ENCODE measurements at places on chromosomes 5 and 9.

DNA sequence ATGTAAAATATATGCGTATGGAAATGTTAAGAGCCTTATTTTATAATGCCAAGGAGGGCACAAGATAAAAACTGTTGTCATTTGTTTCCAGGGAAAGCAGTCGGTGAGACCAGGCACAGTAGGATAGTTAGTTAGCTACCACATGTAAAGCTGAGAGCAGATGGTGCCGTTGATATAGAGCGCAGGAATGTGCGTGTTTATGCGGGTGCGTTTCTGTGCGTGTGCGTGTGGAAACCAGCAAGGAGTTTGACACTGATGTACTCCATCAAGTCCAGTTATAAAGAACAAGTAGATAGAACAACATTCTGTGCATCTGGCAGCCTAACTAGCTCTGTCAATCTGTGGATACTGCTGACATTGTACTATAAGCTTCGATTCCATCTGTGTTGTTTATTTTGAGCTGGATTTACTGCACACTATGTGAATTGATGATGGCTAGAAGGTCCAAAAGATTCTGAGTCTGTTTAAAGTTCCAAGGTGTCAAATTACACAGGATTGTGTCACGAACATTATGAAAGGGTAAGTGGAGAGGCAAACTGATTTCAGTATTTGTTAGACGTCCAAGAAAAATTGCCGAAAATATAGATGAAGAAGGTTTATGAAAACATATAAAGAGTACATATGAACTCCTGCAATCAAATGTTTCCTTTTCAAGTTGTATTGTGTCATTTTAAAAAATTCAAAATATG is 494.9 kb upstream of the MEF2C start:
- DNase-seq, result no peak

DNA sequence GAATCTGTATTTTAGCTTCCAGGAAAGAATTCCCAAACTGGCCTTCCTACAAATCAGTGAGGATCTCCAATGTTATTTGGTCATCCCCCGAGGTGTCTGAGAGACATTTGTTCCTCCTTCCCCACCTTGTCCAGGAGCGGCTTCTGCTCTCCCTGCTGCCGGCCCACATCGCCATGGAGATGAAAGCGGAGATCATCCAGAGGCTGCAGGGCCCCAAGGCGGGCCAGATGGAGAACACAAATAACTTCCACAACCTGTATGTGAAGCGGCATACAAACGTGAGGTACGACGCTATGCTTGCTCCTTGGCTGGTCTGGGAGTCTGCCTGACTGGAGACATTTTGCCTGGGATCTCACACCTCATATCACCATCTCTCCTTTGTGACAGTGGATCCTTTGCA is 160.4 kb downstream of the CFAP90 start:
- DNase-seq, result no peak

GRCh38 chr9:98006127-98006796 is 23.1 kb downstream of the ANP32B start:
- DNase-seq, result no peak

- DNase-seq, result peak; percentile 67
Observed at GRCh38 chr5:56681346-56681745, 134.0 kb upstream of the MAP3K1 start.

DNA sequence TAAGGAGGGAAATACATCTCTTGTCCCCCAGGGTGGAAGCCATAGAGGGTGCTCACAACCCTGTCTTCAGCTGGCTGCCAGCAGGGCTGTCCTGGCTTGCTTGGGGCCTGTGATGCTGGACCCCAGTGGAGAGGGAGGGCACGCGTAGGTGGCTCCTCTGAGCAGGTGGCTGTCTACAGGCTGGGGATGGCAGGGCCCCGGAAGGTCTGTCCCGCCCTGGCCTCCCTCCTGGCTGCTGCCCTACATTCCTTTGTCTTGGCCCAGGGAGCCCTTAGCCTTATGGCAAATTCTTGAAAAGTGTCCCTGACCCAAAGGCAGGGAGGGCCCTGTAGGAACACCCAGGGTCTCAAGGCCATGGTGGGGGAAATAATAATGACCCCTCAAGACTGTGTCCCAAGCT is 224.4 kb downstream of the HSPA4 start:
- no peak for DNase-seq

DNA sequence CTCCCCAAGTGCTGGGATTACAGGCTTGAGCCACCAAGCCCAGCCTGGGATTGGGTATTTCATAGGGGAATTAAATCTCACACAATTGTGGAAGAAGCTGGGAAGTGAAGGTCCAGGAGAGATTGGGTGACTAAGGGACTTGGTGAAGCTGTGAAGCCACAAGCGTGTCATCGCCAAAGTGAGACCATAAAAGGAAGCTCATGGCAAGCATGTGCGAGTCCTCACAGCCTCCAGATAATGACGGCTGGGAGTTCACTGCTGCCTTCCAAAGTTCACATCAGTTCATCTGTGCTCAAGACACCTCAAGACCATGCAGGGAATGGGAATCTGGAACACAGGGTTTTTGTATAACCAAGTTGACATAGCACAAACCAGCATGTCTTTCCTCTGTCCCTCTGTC is 210.6 kb downstream of the MARCHF11 start:
- peak; percentile 12 for DNase-seq

DNA sequence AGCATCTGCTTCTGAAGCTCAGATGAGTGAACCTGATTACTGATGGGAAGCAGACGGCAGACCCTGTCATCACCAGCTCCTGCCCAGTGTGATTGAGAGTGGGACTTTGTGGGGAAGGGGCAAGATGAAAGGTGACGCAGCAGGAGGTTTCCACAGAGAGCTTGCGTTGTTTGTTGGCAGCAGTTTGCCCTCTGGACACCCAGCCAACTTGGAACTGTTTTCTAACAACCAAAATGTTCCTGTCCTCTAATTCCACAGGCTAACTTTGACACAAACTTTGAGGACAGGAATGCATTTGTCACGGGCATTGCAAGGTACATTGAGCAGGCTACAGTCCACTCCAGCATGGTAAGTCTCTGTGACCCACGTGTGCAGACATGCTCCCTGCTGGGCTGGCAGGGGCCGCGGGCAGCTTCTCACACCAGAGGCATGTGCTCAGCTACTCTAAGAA is 20.9 kb downstream of the CYFIP2 start:
- DNase-seq, result no peak

- DNase-seq, result no peak
Observed at GRCh38 chr5:127643607-127644006, 5.3 kb upstream of the CTXN3 start.
